NK-92 treated with Interleukin-12 subunit alpha and Interleukin-12 subunit beta, amount 100 ng/mL, for 24 hours (cell line): ENCODE measurements at places on chromosomes 6 and 20.

- no peak for DNase-seq
Observed at GRCh38 chr20:45919542-45920399, 7.8 kb upstream of the PLTP start.

- DNase-seq: no peak
Observed at GRCh38 chr20:3077618-3078134, 6.3 kb downstream of the OXT start.

- DNase-seq: no peak
Observed at GRCh38 chr6:5208057-5208456, 52.7 kb downstream of the LYRM4 start.

GRCh38 chr6:137931849-137932465 lies 64.9 kb downstream of the TNFAIP3 start:
- DNase-seq: no peak

DNA sequence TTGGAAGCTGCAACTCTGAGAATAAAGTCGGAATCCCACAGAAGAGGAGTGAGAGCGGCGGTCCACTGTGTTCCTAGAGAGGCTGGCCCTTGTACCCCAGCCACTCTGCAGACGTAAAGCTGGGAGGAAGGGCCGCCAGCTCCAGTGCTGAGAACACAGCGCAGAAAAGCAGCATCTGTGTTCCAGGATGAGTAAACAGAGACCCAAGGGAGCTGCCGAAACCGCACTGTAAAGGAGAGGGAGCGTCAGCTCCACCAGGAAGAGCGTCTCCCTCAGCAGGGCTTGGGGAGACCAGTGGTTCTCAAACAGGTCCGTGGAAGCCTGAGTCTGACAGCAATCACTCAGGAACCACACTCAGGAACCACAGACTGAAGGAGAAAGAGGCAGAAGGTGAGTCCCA lies 134.0 kb downstream of the WDR27 start:
- no peak for DNase-seq

DNA sequence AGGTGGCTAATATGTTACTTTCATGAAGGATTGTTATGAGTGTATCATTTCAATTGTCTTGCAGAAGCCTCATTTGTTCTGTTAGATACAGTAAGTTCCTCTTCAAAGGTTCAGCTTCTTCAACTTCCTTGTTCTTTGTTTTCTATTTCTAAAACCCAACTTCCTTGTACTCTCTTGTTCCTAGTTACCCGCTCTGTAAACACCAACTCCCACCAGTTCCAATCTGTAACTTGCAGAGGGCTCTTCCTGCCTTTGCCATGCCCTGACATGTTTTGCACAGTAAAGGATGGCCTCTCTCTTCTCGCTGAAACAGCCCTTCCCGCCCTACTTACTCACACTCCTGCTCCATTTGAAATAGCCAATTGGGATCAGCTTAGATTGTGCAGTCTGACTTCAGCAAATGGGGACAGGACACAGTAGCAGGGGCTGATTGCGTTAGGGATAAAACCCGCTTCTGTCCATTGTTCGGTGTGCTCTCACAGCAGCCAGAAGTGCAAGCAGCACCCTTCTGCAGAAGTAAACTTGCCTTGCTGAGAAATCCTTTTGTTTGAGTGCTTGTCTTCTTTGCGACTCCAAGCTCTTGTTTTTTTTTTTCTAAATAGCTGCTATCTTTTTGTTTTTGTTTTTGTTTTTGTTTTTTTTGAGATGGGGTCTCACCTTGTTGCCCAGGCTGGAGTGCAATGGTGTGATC lies 45.9 kb upstream of the POU5F1 start:
- DNase-seq: no peak
